ENCODE measurements at places on chromosomes 11 and 22.

DNA sequence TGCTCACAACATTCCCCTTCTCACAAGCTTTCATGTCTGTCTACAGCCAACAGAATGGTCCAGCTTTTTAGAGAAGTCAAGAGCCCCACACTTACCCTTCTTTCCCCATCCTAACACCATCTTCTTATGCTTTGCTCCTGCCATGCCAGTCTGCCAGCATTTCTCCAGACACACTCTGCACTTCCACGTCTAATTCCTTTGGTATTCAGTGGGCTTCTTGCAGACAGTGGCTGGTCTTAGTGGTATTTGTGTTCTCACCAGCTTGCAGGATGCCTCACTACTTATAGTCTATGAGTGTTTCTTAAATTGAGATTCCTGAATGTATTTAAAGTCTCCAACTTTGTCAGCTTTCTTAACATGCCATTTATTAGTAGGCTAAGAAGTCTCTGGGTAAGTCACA lies 154.4 kb downstream of the BBOX1 start:
- no peak for DNase-seq

DNA sequence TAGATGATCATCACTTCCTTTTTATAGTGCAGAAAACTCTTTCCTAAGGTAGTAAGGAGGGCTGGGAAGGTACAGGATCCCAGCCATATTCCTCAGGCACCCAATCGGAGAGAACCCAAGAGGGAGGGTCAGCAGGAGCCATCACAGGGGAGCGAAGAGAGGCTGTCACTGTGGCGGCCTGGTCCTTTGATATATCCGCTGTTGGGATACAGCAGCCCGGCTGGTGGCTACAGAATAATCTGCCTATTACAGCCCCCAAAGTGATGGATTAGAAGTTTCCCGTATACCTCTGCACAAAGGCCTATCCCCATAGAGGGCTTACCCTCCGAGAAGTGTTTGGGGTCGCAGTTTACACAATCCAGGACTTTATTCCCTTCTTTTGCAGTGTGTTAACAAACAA lies 48.5 kb downstream of the OR4D9 start:
- no peak for DNase-seq

GRCh38 chr22:36384766-36385481 lies 2.8 kb downstream of the MYH9 start:
- no peak for DNase-seq

DNA sequence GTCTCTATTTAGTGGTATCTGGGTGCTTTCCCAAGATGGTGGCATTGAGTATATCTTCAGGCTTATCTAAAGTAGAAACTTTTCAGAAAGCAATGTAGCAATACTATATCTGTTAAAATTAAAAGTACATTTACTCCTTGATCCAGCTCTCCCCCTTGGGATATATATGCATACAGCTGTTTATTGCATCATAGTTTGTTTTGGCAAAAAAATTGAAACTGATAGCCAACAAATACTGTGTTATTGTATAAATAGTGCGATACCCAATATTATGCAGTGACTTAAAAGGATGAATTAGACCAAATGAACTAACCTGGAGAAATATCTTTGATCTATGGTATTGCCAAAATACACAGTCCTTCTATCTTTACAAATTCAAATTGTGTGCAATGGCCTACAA lies 8.4 kb upstream of the OR10A3 start:
- DNase-seq: no peak

DNA sequence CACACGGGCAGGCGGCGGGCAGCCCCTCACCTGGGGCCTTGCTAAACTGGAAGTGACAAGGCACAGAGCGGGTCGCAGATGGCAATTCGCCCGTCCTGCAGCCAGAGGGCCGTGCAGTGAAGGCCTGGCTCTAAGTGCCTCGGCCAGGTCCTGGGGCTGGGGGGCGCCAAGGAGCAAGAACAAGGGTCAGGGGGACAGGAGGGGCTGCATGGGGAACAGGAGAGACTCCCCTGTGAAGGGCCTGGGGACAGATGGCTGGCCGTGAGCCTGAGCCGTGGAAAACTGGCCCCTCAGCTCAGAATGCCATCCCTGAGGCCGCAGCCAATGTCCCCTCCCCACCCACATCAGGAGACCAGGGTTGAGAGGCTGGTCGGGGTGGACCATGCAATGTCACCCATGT lies 60.0 kb downstream of the RTL6 start:
- DNase-seq: no peak

- no peak for DNase-seq
Measured at GRCh38 chr11:117945047-117945810, 16.0 kb upstream of the TMPRSS13 start.

GRCh38 chr22:43363315-43364168 lies 20.4 kb upstream of the SCUBE1 start:
- DNase-seq: no peak

GRCh38 chr22:22600531-22601261 lies 41.6 kb upstream of the PRAME start:
- DNase-seq: no peak

GRCh38 chr11:133530501-133530835 lies 1.8 kb downstream of the OPCML start:
- DNase-seq: no peak
